Pulmonary artery endothelial cell (primary cell): ENCODE measurements at places on chromosomes 16 and 17. TPM values are rescaled to one million over a fixed set of nuclear protein-coding genes. Genes with fewer than 3 reads are reported as not detected.

Gene HOXB4
- total RNA-seq, result 3.0 and 5.1 TPM in 2 replicates

Gene ORC6
- total RNA-seq, result 14.0 and 16.0 TPM in 2 replicates

Gene DOC2B
- 0.07 and 0.28 TPM in 2 replicates for total RNA-seq

Gene SLC5A2
- not detected in 2 replicates for total RNA-seq
